ENCODE measurements at places on chromosomes 1 and 21. TPM values are rescaled to one million over a fixed set of nuclear protein-coding genes. Genes with fewer than 3 reads are reported as not detected.

BOLA1 gene
- 21.7 TPM for total RNA-seq

RHOU gene
- 15.4 TPM for total RNA-seq

SH3BGR gene
- total RNA-seq, result 6.6 TPM

OLFM3 gene
- total RNA-seq, result not detected

TMEM200B gene
- 6.7 TPM for total RNA-seq

NPHP4 gene
- 7.3 TPM for total RNA-seq

FAM163A gene
- total RNA-seq, result not detected

C1orf94 gene
- not detected for total RNA-seq

MROH7 gene
- 1.7 TPM for total RNA-seq

EPS8L3 gene
- total RNA-seq, result not detected

CTSE gene
- not detected for total RNA-seq

NUAK2 gene
- total RNA-seq, result 1.7 TPM

FMN2 gene
- 1.1 TPM for total RNA-seq

CRYBG2 gene
- not detected for total RNA-seq

HSF2BP gene
- 0.44 TPM for total RNA-seq

SLC9C2 gene
- not detected for total RNA-seq

RIPPLY3 gene
- total RNA-seq, result not detected

ALX3 gene
- not detected for total RNA-seq

PLPPR4 gene
- total RNA-seq, result 0.75 TPM

TMPRSS15 gene
- not detected for total RNA-seq

OR2T2 gene
- total RNA-seq, result not detected

NBPF6 gene
- total RNA-seq, result not detected

CFHR2 gene
- not detected for total RNA-seq

LCK gene
- total RNA-seq, result 0.65 TPM

MARCKSL1 gene
- total RNA-seq, result 8.1 TPM

RHEX gene
- 5.7 TPM for total RNA-seq

SPRR3 gene
- not detected for total RNA-seq

DLGAP3 gene
- total RNA-seq, result not detected

GUCA2A gene
- total RNA-seq, result not detected

NEGR1 gene
- total RNA-seq, result 38.3 TPM

MSH4 gene
- total RNA-seq, result 0.34 TPM

DDR2 gene
- 98.7 TPM for total RNA-seq

ZNF436 gene
- total RNA-seq, result 26.6 TPM

SPATA21 gene
- total RNA-seq, result not detected

SYT2 gene
- not detected for total RNA-seq

PODN gene
- 115 TPM for total RNA-seq

TCHHL1 gene
- not detected for total RNA-seq

PRDX6 gene
- 461 TPM for total RNA-seq

RCSD1 gene
- 33.3 TPM for total RNA-seq

SPRR2F gene
- not detected for total RNA-seq

SPATA17 gene
- total RNA-seq, result not detected

PDPN gene
- 12.1 TPM for total RNA-seq

KCNT2 gene
- total RNA-seq, result 9.7 TPM

CD1D gene
- total RNA-seq, result 0.65 TPM

MIXL1 gene
- not detected for total RNA-seq

S100A5 gene
- not detected for total RNA-seq

SPRR1A gene
- not detected for total RNA-seq

NTNG1 gene
- total RNA-seq, result 0.98 TPM

S100A6 gene
- 1,138 TPM for total RNA-seq

FCRL6 gene
- total RNA-seq, result not detected

CD5L gene
- total RNA-seq, result not detected

HTR6 gene
- total RNA-seq, result not detected

MAEL gene
- total RNA-seq, result not detected

SLC2A1 gene
- total RNA-seq, result 19.9 TPM

LORICRIN gene
- total RNA-seq, result not detected

GRIK1 gene
- total RNA-seq, result not detected

KCNN3 gene
- total RNA-seq, result under 0.01 TPM

FBXO2 gene
- total RNA-seq, result 0.22 TPM

ARTN gene
- not detected for total RNA-seq
